ENCODE measurements at places on chromosomes 12 and 14. TPM values are rescaled to one million over a fixed set of nuclear protein-coding genes. Genes with fewer than 3 reads are reported as not detected.

SOCS4 gene
- total RNA-seq = 35.3 TPM

DENND5B gene
- total RNA-seq = 0.06 TPM

GRCh38 chr14:92960706-92961566 is 38.0 kb downstream of the CHGA start:
- DNase-seq = no peak

GRCh38 chr14:61417883-61418455 is 96.6 kb downstream of the PRKCH start:
- DNase-seq = no peak

DNA sequence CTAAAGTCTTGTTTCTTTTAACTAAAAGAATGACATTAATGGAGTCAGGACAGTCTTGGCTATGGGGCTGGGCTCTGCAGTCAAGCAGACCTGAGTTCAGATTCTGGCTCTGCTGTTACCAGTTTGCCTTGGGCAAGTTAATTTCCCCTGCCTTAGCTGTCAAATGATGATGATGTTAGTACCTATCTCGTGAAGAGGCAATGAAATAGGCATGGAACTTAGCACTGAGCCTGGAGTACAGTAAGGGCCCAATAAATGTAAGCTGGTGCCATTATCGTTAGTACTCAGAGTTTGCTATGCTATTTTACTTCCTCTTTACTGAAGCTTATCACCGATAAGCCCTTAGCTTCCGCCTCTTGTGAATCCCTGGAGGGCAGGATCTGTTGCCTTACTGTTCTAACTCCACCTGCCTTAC is 8.5 kb downstream of the FBXW8 start:
- DNase-seq = no peak

- no peak for DNase-seq
These were observed 196.6 kb upstream of the DCN start for GRCh38 chr12:91379051-91379775.

GRCh38 chr12:113732916-113733315 is 233.2 kb downstream of the RBM19 start:
- no peak for DNase-seq

- DNase-seq = no peak
These were observed 35.3 kb upstream of the CSRNP2 start for GRCh38 chr12:51118706-51119105.

SLC6A15 gene
- not detected for total RNA-seq

- DNase-seq = no peak
These were observed 84.9 kb upstream of the TRAF3 start for GRCh38 chr14:102692334-102692733.

GRCh38 chr14:64948612-64949210 is 6.2 kb upstream of the GPX2 start:
- DNase-seq = no peak

DNA sequence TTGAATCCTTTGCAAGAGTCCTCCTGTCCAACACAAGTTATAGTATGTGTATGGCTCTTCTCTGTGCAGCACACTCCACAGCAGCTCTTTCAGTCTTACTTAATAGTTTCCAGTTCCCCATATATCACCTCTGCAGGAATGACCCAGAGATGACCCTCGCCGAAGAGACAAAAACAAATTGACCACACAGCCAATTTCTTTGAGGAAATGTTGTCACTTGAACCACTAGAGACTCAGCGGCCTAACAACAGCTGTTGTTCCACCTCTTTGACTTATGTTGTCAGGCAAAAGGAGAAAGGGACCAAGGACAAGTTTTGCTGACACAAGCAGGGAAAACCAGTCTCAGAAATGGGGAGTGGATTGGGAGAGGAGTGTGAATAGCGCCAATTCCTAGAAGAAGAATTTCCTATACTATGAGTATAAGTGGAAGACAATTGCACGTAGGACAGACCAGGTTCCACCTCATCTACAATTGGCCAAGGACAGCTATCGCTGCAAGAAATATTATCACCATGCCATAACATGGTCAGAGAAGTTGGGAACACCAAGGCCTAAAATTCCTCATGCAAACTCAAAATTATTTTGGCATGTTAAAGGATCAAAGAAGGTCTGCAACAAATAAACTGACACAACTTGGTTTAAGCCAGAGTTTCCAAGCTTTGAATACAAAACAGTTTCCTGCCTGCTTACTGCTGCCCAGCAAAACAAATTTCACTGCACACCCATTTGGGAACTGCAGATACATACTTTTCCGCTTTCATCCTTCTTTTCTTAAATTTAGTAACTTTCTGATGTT is 41.7 kb upstream of the ITPR2 start:
- no peak for DNase-seq

DNA sequence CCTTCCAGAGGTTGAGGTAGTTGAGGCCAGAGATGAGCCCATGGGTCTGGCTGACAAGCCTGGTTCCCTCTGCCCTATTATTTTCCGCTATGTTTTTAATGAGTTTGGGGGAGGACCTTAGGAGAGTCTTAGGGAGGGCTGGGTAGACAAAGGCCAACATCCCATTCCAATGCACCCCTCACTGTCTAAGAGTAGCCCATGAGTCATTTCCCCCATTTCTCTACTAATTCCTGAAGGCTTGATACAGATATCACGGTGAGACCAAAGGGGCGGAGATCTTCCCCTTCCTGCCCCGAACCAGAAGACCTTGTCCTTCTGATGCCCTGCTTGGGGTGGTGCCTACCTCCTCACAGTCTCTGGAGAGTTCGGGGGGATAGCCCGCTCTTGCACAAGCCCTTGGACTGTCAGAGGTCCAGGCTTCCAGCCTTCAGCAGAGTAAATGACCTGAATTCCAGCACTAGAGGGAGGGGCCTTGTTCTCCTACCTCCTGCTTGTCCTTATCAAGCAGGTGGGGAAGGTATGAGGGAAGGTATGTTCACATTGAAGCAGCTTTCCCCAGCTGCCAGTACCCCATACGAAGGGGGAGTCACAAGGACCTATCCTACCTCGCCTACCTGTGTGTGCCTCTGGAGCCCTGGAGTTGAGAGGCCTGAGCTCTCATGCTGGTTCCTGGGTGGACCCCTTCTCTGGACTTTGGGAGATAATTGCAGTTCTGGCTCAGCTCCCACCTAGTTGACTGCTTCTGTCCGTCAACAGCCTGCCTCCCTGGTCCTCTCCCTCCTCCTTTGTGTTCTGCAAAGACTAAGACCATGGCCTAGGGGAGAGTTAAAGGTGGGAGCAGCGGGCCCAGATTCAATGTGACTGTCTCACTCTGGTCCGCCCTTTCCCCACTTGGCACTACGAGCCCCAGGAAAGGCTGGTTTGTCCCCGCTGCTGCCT is 3.7 kb downstream of the PSMB11 start:
- no peak for DNase-seq

SYNDIG1L gene
- not detected for total RNA-seq

- DNase-seq = no peak
These were observed 40.2 kb upstream of the EMP1 start for GRCh38 chr12:13156277-13156676.

- DNase-seq = no peak
These were observed 59.5 kb downstream of the ARID2 start for GRCh38 chr12:45789025-45789424.

- DNase-seq = no peak
These were observed 67.8 kb downstream of the FLRT2 start for GRCh38 chr14:85597701-85598100.

CLEC1B gene
- total RNA-seq = not detected

- no peak for DNase-seq
These were observed 49.0 kb upstream of the A2ML1 start for GRCh38 chr12:8773461-8773860.

LUM gene
- total RNA-seq = not detected

- no peak for DNase-seq
These were observed 59.9 kb downstream of the SETD3 start for GRCh38 chr14:99420711-99421110.

NYNRIN gene
- 0.50 TPM for total RNA-seq

DNA sequence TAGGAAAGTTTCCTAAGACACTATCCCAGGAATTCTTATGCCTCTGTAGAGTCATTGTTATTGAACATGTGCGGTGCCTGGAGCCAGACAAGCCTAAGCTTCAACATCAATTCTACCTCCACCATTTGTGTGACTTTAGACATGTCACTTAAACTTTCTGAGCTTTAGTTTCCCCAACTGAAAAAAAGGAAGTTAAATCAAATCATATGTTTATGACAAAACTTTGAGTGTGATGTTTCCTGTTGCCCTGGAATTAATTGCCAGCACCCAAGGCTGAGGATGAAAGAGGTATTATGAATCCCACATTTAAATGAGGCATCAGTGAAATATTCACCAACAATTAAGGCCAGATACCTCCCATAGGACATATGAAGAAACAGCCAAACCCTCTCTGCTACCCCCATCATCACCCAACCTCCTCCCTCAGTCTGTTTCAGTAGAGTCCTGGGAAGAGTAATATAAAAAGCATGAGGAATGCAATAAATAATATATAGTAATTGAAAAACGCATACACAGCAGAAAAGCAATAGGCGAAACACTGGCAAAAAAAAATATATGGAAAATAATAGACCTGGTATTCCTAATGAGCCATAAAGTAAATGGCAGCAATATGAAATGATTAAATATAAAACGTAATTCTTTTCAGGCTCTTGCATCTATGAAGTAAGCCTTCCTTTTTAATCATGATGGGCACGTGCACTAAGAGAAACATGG is 182.0 kb upstream of the DCN start:
- no peak for DNase-seq

DNA sequence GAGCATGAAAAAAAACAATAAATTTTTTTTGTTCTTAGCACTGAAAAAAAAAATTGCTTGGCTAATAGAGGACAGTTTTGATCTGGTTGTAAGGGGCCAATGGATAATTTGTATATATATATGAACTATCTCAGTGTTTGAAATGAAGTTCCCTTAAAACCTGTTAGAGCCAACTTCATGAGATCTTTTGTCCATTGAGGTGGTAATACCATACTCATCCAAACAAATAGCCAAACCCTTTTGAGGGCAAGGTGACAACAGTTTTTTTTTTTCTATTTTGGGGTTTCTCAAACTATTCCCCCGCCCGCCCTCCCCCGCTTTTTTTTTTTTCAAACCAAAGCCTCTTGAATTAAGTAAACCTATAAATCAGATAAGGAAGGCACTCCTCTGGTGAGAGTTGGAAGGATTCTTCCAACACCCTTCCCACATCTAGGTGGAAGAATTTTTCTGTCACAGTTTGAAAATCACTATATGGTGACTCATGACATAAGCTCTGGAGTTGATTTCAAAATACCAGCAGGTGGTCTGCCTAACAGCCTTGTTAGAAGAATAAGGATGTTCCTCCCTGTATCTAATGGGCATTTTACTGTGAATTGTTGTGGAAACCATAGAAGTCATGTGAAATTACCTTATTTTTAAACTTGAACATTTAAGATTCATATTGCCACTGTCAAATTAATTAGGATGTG is 10.2 kb downstream of the ARHGAP5 start:
- no peak for DNase-seq

DNA sequence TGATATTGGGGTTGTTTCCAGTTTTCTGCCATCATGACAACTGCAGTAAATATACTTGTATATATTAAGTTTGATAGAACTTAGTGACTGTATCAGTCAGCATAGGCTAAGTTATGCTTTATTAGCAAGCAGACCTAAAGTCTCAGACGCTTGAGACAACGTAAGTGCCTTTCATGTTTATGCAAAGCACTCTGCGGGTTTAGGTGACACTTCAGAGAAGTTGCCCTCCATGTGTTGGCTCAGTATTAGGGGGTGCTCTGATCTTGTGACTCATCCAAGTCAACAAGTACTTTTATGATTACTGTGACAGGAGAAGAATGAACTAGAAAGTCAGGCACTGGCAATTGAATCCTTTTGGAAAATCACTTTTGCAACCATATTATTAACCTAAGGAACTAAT is 13.3 kb upstream of the OTOGL start:
- no peak for DNase-seq

DNA sequence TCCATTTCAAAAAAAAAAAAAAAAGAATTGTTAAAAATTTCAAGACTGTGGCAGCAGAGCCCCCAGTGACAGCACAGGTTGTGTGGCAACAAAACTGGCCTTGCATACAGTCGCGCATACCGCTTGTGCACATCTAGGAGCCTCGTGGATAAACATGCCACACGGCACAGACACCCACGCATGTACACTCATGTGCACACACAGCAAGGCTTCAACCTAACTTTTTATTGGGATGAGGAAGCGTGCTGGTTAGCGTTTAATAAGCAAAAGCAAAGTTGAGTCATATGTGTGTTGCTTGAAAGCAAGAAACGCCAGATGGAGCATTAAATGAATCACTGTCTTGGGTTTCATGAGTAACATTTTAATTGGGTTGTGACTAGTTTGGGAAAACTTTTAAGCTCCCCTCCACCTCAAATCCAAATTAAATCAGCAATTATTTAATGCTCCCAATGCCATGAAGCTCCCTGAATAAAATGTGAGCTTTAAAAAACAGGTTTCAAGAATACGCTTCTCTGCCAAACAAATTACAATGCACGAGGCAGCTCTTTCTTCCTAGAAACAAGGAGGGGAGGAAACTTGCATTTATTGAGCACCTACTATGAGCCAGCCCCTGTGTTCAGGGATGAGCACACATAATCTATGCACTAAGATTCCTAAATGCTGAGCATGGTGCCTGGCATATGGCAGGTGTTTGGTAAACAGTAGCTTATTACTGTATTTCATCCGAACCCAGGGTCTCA is 35.7 kb upstream of the EML1 start:
- DNase-seq = no peak

GRCh38 chr14:35399083-35399937 is 5.2 kb downstream of the NFKBIA start:
- DNase-seq = no peak

SLC41A2 gene
- 14.8 TPM for total RNA-seq

DNA sequence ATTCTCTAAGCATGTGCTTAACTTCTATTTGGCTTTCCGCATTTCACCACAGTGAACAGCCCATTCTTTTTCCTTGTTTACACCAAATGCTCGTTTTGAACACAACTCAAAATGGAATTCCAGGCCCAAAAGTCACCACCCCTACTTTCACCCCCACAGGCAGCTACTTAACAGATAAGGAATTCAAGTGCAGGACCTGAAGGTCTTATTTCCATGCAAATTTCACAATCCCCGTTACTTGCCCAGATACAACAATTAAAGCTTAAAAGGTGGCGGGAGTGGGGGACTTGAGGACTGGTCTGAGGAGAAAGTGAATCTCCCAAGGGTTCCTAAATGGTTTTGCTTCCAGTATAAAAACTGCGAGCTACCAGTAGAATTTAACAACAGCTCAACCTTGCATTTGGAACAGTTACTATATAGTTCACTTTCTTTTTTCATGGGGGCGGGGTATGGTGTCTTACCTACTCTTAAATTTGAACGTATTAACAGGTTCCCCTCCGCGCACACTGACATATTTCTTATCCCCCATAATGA is 3.7 kb downstream of the USP44 start:
- no peak for DNase-seq

DNA sequence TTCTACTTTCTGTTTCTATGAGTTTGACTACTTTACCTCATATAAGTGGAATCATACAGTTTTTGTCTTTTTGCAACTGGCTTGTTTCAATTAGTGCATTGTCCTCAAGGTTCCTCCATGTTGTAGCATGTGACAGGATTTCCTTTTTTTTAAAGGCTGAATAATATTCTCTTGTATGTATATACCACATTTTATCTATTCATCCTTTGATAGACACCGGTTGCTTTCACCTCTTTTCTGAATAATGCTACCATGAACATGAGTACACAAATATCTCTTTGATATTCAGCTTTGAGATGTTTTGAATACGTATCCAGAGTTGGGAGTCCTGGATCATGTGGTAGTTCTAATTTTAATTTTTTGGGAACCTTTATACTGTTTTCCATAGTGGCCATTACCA is 65.4 kb downstream of the SPATS2 start:
- no peak for DNase-seq

GRCh38 chr14:72492196-72492595 is 401.7 kb downstream of the DPF3 start:
- no peak for DNase-seq

All from activated CD8-positive, alpha-beta memory T cell treated with anti-CD3 and anti-CD28 coated beads, Interleukin-2, amount 10 ng/mL, durations not matched to agents 7 days and 5 days (primary cell).